ENCODE measurements at places on chromosomes 1 and 21. TPM values are rescaled to one million over a fixed set of nuclear protein-coding genes. Genes with fewer than 3 reads are reported as not detected.

KRTAP21-2 gene
- polyA plus RNA-seq: not detected

DNA sequence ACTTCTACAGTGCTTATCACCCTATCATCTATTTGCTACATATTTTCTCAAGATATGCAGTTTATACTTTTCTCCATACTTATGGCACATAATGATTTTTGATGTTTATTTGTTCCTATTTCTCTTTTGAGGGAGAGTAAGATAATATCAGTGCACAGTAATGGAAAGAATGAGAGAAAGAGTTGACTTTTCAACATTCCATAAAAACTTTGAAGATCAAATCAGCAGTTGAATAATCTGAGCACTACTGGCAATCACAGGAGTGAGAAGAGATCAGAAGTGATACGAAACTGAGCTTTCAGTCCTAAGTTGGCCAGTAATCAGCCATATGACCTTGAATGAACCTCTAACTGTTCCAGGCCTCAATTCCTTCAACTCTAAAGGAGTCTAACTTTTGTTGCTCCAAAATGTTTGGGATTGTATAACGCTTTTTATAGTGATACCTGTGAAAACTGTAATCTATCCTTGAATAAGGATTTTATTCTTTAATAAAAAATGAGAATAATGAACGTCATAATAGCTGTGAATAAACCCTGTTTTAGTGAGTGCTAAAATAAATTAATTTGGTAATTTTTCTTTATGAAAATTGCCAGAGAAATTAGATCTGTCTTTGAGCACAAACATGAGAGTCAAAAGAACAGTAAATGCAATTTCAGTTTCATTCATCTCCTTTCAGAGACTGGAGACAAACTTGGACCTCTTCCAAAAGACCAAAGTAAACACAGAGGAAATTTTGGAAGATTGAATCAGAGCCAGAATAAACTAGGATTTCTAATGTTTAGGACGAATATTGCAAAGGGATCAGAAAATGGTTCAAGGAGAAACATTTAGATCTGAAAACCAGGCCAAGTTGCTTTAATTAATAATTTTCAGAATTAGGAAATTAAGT lies 309.9 kb downstream of the ADGRL2 start:
- DNase-seq: no peak
- H3K27me3 ChIP-seq: no peaks in the 10 kb centered on the region
- no peak overlapping the region for H3K27ac ChIP-seq
- peaks cover 5% of the 10 kb centered on the region for H3K4me1 ChIP-seq
- no peaks in the 10 kb centered on the region for H3K36me3 ChIP-seq

- no peak overlapping the region for H3K4me3 ChIP-seq
- no peaks in the 10 kb centered on the region for H3K27me3 ChIP-seq
- H3K36me3 ChIP-seq: no peaks in the 10 kb centered on the region
- DNase-seq: no peak
- no peak overlapping the region for H3K27ac ChIP-seq
Observed at GRCh38 chr21:37082856-37083528, 9.9 kb downstream of the TTC3 start.

DNA sequence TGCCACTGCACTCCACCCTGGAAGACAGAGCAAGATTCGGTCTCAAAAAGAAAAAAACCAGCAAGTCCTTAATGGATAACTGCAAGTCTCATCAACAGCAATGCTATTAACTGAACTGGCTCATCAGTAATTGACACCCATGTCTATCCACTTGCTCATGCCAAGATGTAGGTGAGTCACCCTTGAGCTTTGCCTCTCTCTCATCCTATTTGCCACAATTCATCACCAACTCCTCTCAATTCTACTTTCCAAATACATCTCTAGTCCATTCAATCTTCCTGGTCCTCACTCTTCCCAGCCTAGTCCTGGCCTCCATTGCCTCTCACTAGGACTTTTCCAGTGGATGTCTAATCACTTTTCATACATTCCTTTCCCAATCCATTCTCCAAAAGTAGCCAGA lies 103.7 kb upstream of the PRMT6 start:
- DNase-seq: no peak
- no peaks in the 10 kb centered on the region for H3K36me3 ChIP-seq
- H3K27me3 ChIP-seq: no peaks in the 10 kb centered on the region
- H3K4me1 ChIP-seq: no peaks in the 10 kb centered on the region
- no peak overlapping the region for H3K27ac ChIP-seq
- H3K4me3 ChIP-seq: no peak overlapping the region

GRCh38 chr1:11874258-11874562 lies 15.5 kb upstream of the NPPB start:
- H3K4me3 ChIP-seq: no peak overlapping the region
- DNase-seq: no peak
- H3K4me1 ChIP-seq: no peaks in the 10 kb centered on the region
- H3K27me3 ChIP-seq: peaks cover 7% of the 10 kb centered on the region

DNA sequence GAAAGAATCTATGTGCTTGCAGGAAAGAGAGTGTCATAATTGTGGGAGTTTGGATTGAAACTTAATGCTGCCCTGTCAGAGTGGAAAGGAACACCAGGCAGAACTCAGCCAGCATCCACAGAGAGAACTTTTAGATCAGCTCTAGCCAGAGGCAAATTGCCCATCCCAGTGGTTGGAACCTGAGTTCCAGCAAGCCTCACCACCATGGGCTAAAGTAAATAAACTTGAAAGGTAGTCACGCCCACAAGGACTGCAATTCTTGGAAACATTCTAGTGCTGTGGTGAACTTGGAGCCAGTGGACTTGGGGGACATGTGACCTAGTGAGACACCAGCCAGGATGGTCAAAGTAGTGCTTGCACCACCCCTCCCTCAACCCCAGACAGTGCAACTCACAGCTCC lies 571.6 kb downstream of the LRRIQ3 start:
- no peaks in the 10 kb centered on the region for H3K36me3 ChIP-seq
- no peak for DNase-seq
- H3K4me1 ChIP-seq: no peaks in the 10 kb centered on the region
- H3K27me3 ChIP-seq: no peaks in the 10 kb centered on the region

DNA sequence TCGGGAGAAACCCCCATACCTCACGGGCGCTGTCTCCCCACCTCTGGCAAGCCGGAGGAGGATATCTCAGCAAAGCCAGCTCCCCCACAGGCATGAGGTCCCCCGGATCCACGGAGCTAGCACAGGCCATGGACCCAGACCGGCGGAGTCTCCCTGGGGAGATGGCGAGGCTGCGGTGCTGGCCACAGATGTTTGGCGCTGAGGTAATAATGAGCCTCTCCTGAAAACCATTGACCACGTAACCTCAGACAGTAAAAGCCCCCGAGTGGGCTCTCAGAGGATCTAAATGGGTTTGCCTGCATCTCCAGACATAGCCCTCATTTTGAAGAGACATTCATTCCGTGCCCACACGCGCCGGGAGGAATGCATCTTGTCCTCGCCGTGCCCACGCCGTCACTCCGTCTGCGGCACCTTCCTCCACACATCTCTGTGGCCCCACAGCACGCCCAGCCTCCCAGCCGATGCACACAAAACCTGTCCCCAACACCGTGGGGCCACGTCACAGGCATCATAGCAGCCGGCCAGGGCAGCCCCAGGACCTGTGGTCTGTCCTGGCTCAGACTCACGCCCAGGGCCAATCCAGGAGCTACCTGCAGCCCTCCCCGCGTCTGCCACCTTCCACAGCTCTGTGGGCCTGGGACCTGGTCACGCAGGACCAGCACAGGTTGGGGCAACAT lies 150.9 kb downstream of the PRDM16 start:
- peaks cover 9% of the 10 kb centered on the region for H3K27me3 ChIP-seq
- no peaks in the 10 kb centered on the region for H3K4me1 ChIP-seq
- no peak for DNase-seq

- H3K36me3 ChIP-seq: no peaks in the 10 kb centered on the region
- no peak overlapping the region for H3K27ac ChIP-seq
- no peak overlapping the region for H3K4me3 ChIP-seq
- no peaks in the 10 kb centered on the region for H3K27me3 ChIP-seq
Observed at GRCh38 chr21:34762786-34763185, 94.0 kb downstream of the CLIC6 start.

ILDR2 gene
- 0.46 TPM for polyA plus RNA-seq

- no peaks in the 10 kb centered on the region for H3K4me1 ChIP-seq
- H3K27me3 ChIP-seq: no peaks in the 10 kb centered on the region
- no peaks in the 10 kb centered on the region for H3K36me3 ChIP-seq
- no peak overlapping the region for H3K4me3 ChIP-seq
- DNase-seq: no peak
- no peak overlapping the region for H3K27ac ChIP-seq
Observed at GRCh38 chr1:159992161-159992560, 38.1 kb upstream of the SLAMF9 start.
